ENCODE measurements at places on chromosomes 3 and 15.

DNA sequence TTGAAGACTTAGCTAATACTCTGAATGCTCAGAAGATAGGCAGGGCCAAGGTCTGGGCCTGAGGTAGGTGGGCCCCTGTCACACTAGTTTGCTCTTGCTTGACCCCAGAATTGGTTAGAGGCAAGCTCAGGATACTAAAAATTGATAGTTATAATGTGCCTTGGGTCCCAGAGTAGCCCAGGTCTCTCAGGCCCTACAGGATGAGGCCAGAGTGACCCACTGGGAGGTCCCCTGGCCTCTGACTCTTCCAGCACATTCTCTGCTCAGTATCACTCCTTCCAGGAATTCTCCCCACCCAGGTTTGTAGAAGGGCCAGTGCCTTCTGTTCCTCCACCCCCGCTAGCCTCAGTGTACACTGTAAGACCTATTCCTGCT, 667 bp upstream of the KLHDC8B start:
- no peak for DNase-seq

DNA sequence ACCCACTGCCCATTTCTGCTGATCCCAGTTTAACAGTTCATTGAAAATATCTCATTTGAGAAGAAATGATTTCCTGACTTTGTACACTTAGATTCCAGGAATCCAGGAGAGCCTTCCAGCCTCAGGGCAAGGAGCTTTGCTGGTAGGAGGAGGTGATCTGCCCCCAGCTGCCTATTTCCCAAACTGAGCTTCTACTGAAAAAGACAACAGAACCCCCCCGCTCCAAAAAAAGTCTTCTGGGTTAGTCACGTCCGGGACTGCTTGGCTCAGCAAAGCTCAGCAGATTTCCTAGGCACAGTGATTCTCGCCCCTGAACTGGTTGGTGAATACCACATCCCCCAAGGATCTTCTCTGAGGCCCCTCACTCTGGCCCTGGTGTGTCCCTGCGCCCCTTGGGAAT, 13.1 kb downstream of the SLC6A6 start:
- no peak for DNase-seq

DNA sequence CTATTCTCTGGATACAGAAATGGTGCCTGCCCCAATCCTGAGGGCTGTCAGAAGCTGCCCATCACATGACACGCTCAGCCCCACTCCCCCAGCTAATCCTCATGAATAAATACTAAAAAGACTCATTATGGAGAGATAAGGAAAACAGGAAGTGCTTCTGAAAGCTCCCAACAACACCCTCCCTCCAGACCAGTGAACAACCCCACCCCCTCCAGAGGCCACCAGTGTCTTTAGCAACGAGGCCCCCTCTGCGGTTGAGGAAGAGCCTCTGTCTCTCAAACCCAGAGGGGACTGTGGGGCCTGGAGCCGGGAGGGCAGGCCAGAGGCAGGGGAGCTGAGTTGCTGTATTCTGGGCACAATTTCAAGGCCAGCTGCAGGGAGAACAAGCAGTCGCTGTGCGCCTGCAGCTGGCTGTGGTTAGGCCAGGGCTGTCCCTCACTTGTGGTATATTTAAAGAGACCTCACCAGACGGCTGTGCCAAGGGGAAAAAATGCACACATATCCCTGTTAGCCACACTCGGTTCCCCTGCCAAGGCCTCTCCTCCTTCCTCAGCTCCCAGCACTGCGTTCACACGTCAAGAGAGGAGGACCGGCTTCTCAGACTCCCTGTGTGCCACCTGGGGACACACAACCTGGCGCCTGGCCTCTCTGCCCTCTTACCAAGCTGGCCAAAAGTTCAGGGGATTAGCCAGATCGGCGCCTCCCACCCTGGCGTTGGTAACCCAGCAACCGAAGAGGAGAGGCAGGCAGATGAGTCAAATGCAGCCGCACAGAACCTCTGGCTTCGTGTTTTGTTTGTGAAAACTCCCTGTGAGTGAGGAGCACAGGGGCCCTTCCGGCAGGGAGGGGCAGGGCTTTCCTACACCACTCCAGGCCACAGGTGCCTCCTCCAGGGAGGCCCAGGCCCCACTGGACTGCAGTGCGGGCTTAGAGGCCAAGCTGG, 101.2 kb upstream of the ETV5 start:
- DNase-seq, result no peak

DNA sequence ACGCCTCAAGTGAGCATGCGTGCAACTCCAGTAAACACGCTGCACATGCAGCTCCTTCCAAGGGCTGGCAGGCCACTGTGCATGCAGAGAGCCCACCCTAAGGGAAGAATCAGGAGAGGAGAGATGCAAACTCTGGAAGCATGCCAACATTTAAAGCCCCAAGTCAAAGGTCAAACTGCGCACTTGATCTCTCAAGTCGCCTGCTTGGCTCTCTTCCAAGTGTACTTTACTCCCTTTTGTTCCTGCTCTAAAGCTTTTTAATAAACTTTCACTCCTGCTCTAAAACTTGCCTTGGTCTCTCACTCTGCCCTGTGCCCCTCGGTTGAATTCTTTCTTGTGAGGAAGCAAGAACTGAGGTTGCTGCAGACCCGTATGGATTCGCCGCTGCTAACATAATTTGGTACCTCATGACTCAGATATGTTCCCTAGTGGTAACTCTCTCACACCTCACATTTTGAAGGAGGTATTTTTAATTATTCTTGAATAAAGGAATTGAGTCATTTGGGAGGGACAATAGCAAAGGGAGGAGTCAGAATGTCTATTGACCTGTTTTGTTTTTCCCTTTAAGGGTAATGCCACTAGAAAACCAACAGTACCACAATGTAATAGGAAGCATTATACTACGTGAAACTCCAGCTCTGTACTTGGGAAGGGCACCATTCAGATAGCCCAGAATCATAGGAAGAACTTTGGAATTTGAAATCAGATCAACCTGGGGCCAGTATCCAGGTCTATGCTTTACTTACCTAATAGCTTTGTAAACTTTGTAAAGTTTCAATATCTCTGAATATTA, 19.6 kb upstream of the DGKG start:
- DNase-seq, result no peak

- no peak for DNase-seq
Observed at GRCh38 chr3:123476967-123477750, 28.3 kb upstream of the ADCY5 start.

- DNase-seq, result no peak
Observed at GRCh38 chr3:87436781-87437543, 160.6 kb upstream of the POU1F1 start.

DNA sequence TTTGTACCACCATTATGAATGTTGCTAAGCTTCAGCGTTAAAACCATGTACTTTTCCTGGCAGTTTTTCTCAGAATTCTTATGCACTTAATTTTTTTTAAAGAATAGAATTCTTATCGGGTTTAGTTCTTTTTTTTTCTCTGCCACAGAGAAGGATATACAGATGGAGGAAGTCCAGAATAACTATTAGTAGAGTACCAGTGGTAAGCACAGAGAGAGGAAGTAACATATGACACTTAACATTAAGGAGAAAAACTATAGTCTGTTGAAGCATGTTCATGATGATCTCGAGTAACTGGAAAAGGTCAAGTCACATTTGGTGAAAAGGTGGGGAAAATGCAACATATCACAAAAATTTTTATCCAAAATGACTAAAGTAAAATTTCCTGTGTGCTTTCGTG, 68.9 kb downstream of the RNF13 start:
- peak; percentile 78 for DNase-seq

- peak; percentile 44 for DNase-seq
Observed at GRCh38 chr15:39396979-39397615, 183.8 kb upstream of the THBS1 start.

DNA sequence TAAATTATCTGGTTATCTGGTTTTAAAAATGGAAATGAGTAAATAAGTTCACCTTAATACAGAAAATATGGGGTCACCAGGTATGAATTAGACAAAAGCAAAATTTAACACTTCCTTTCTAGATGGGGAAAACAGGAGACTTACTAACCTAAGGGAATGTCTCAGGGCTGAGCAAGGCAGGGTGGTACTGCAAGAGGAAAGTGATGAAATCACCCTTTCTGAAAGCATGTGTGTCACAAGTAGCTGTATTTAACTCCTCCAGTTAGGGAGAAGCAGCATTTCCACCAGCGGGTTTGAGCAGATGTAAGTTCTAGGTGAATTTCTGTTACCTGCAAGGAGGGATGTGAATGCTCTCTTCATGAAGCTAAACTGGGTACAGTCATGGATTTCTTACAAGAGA, 629.1 kb downstream of the MECOM start:
- DNase-seq, result no peak

GRCh38 chr3:102016417-102016816, 167.1 kb downstream of the NFKBIZ start:
- no peak for DNase-seq

GRCh38 chr3:102511639-102512038, 76.8 kb downstream of the ZPLD1 start:
- no peak for DNase-seq

DNA sequence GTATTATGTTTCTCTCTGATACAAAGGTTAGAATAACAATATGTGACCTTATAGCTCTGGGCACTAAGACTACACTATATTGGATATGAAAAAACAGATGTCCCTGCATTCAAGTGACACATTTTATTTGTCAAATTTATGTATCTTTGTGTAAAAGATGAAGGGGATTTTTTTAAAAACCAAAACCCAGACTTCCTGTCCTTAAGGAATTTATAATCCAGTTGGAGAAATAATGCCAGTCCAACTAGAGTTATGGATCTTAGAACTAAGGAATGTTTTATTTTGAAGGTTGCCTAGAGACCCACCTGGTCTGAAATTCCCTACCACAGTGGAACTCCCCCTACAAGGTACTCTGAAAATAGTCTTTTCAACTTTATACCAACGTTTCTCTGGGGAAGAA, 33.3 kb upstream of the PIK3CB start:
- no peak for DNase-seq

GRCh38 chr15:50358845-50359244, 3.8 kb upstream of the GABPB1 start:
- peak; percentile 69 for DNase-seq

- no peak for DNase-seq
Observed at GRCh38 chr3:112127522-112128494, 5.2 kb downstream of the GCSAM start.

DNA sequence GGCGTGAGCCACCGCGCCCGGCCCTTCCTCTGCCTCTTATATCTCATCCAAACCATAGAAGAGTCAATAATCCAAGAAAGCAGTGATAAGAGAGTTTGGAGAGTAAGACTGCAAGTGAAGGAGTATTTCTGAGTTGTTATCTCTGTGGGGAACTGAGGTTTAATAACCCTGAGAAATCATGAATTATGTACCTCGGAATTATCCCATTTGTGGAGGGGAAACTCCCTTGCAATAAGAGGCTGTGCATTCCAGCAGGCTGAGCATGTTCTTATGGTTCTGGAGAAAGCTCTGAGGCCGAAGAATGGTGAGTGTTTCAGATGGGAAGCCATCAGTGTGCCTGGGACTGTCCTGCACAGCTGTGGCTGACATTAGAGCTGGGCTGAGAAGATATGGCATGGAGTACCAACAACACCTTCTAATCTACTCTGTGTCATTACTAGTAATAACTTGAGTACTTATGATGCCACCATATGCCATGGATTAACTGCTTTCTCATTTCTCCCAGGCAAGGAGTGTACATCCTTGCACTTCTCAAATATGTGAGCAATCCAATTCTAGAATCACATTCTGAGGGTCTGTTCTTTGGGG, 31.4 kb upstream of the NOX5 start:
- no peak for DNase-seq

DNA sequence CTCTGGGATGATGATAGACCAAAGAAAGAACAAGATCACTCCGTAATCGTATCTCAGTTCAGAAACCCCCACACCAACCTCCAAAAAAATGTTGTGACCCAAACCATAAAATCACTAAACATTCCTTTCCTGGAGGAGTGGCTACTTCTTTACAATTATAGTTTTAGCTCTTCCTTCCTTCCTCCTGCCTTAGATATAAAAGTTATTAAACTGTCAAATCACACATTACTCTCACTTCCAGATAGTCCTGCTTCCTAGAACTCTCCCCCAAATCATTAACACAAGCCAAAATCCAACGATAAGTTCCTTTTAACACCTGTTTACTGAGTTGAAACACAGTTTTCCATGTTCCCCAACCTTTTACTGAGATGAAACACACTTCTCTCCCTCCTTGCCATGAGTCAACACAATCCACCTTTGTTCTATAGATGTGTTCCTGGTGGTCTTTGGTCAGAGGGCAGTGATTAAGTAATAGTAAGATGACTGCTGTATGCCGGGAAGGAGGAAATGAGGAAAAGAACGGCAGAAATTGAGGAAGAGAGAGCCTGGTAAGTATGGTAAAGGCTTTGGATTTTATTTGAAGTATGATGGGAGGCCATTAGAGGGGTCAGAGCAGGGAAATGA, 8.3 kb upstream of the CRYGS start:
- DNase-seq, result no peak

- DNase-seq, result no peak
Observed at GRCh38 chr3:187236962-187237361, 39.7 kb downstream of the RTP1 start.

GRCh38 chr15:39511916-39512260, 69.0 kb upstream of the THBS1 start:
- no peak for DNase-seq

DNA sequence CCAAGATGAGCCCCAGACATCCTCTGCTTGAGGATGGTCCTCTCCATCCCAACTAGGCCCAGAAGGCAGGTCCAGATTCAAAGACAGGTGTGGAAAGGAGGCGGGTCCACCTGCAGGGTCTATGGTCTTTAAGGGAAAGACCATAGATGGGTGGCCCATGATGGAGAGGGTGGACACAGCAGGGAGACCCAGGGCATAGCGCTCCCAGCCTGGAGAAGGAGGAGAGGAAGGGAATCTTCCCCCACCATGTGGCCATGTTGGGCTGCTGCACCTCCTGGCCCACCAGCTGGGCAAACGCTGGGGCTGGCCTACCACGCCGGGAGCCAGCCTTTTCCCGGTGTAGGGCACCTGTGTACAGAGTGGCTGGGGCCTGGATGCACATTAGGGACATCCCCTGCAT, 265.2 kb upstream of the TLE3 start:
- peak; percentile 21 for DNase-seq

- no peak for DNase-seq
Observed at GRCh38 chr3:165538166-165538565, 299.1 kb downstream of the BCHE start.

DNA sequence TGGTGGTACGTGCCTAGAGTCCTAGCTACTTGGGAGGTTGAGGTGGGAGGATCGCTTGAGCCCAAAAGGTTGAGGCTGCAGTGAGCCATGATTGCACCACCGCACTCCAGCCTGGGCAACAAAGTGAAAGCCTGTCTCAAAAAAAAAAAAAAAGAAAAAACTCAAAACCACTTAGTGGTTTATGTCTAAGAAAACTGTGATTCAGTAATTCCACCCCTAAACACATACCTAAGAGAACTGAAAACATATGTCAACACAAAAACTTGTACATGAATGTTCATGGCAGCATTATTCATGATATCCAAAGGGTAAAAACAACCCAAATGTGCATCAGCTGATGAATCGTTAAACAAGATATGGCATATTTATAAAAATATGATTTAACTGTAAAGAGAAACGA, 14.3 kb downstream of the SPG21 start:
- DNase-seq, result no peak

- no peak for DNase-seq
Observed at GRCh38 chr3:61180206-61180605, 71.0 kb downstream of the FHIT start.

- DNase-seq, result no peak
Observed at GRCh38 chr15:31954374-31955172, 75.7 kb upstream of the CHRNA7 start.

- DNase-seq, result no peak
Observed at GRCh38 chr15:77255385-77255784, 164.5 kb downstream of the PEAK1 start.

GRCh38 chr3:14297305-14297704, 105.1 kb upstream of the SLC6A6 start:
- DNase-seq, result no peak
